ENCODE measurements at places on chromosomes 13 and 19.

DNA sequence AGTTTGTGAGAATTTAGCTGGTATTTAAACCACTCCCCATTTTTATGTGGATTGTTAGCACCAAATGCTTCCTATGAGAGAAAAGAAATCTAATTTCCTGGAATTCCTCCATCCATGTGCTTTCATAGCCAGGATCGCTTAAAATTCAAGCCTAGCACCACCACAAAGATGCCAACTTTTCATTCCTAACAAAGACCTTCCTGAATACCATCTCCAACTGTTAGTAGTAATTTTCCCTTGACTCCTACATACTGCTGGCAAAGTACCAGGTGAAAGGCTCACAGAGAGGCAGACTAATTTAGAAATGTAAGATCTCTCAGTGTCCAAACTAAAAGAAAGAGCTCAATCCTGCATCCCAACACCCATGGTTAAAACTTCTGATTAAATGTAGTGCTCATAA lies 386.3 kb downstream of the KCTD12 start:
- peak; percentile 11 for DNase-seq

DNA sequence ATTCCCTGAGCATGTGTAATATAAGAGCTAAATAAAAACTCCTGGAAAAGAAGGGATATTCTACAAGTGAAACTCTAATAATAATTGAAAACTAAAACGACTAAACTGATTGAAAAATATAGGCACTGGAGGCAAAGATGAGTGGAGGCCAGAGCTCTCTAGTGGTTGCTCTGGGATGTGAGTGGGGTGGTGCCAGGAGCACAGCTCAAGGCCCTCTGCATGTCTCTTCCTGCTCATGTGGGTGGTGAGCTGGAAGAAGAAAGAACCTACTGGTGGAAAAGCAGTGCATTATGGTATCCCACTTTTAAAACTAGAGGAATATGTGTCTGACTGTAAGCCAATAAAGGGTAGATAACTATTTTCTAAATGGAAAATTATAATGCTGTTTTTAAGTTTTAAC lies 15.8 kb upstream of the ARHGEF7 start:
- DNase-seq = no peak

DNA sequence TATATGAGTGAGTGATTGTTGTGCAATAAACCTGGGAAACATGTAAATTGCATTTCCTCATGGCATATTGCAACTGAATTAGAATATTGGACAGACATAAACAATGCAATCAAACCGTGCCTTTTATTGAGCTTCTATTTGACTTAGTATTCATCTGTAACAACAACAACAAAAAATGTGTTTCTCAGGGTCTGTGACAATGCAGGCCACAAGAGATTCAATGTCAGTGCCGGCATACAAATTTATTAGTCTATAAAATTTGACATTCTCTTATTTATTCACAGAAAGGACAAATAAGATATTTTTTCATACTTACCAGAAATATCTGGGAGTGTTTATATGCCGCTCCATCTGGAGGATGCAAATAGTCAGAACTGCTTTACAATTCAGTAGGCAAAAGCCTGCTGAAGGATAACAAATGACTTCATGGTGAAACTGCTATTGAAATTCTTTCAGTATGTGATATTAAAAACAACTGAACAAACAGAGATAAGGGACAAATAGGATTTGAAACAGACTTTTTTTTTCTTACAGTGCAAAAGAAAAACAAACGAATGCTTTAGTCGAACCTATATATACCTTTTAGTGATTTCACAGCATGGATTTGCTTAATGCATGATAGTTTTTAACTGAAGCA lies 77.2 kb downstream of the DACH1 start:
- DNase-seq = peak; percentile 4

- DNase-seq = no peak
These were observed 148.8 kb downstream of the TNFRSF19 start for GRCh38 chr13:23718996-23719395.

GRCh38 chr19:4477034-4477801 lies 5.1 kb downstream of the HDGFL2 start:
- no peak for DNase-seq

- peak; percentile 88 for DNase-seq
These were observed 31.2 kb downstream of the GADD45B start for GRCh38 chr19:2507109-2507508.

DNA sequence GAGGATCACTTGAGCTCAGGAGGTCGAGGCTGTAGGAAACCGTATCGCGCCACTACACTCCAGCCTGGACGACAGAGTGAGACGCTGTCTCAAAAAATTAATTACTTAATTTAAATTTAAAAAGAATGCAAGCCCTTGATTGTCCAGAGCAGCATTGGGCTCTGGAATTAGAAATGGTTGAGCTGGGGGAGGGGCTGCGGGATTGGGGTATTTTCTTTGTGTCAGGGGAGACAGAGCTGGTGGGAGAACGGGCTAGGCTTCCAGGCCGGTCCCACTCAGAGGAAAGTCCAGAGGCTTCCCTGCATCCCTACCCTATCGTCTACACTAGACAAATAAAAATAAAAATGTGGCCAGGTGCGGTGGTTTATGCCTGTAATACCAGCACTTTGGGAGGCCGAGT lies 2.2 kb upstream of the RAB3A start:
- DNase-seq = no peak

DNA sequence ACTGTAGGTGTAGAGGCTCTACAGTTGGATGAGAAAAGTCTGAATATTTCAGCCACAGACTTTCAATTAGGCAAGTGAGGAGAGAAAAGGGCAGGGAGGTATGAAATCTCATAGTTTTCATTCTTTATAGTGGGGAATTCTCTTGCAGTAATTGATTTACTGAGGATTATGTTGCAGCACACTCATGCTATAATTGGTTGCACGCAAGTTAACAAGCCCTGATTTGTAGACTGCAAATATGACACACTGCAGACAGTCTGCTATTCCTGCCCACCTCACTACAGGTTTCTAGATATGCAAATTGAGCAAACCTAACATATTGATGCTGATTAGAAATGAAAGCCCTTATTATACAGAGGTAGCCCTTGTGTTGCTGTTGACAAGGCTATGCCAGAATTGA lies 139.4 kb downstream of the LHFPL6 start:
- no peak for DNase-seq
